ENCODE measurements at places on chromosomes 4 and X.

GRCh38 chr4:7159923-7160322 lies 32.4 kb upstream of the SORCS2 start:
- no peak for DNase-seq

- no peak for DNase-seq
Measured at GRCh38 chrX:14802943-14803710, 69.7 kb downstream of the FANCB start.

DNA sequence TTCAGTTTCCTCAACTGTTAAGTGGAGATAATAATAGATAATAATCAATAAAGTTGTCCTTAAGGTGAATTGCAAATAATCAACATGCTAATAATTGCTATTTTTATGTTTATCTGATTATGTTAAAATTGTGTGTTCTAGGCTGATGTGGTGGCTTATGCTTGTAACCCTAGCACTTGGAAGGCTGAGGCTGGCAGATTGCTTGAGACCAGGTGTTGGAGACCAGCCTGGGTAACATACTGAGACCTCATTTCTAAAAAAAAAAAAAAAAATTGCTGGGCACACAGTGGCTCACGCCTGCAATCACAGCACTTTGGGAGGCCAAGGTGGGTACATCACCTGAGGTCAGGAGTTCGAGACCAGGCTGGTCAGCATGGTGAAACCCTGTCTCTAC lies 175.2 kb downstream of the GC start:
- DNase-seq, result no peak

- DNase-seq, result no peak
Measured at GRCh38 chrX:78493180-78493579, 165.8 kb upstream of the CYSLTR1 start.

DNA sequence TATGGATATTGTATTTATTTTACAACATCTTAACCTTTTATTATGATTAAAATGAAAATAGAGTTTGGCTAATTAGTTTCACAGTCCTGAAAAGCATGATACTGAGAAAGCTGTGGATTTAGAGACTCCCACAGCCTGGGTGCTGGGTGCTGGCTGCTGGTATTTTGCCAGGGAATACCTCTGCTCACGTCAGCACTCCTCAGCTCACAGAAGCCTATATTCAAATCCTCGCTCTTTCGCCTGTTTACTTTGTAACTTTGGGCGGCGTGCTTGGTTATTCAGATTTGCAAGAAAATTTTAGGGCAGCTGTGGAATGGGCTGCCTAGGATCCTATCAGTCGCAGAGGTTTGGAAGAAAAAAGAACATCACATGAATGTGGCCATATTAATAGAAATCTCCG lies 261.8 kb downstream of the DCTD start:
- no peak for DNase-seq

- DNase-seq, result no peak
Measured at GRCh38 chr4:128558896-128559679, 250.4 kb upstream of the JADE1 start.

GRCh38 chr4:128653527-128654444 lies 155.7 kb upstream of the JADE1 start:
- no peak for DNase-seq

DNA sequence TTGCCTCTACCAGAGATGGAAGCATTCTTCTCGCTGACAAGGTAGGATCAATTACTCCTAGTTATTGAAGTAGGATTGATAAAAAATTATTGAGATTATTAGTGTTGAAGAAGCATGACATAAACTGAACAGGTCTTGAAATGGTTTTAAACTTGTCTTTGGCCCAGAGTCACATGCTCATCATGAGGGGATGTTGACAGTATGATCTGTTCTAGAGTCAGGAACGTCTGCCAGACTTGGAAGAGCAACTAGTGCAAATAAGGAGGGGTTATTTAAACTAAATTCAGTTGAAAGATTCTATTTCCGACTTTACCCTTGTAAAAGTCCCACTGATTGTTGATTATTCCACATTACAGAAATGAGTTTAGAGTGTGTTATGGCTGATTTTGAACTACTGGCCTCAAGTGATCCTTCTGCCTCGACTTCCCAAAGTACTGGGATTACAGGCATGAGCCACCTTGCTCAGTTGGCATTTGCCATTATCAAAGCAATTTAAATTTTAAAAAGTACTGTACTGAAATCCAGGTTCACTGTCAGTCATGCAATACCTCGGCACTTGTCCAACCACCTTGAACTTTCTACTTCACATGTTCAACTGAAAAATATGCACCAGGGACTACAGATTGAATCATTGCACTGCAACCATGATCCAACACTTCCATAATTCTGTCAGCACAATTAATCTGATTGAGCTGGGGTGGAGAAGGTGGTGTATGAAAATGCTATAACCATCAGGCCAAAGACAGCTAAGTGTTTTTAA lies 19.7 kb downstream of the FABP2 start:
- no peak for DNase-seq

GRCh38 chr4:14333616-14334015 lies 668.7 kb upstream of the CPEB2 start:
- DNase-seq, result no peak

GRCh38 chr4:22764183-22764582 lies 71.4 kb downstream of the GBA3 start:
- no peak for DNase-seq

- no peak for DNase-seq
Measured at GRCh38 chr4:42050516-42051249, 60.4 kb downstream of the SLC30A9 start.

- DNase-seq, result no peak
Measured at GRCh38 chr4:77619408-77619807, 13.8 kb downstream of the CXCL13 start.

GRCh38 chrX:5306654-5307121 lies 922.0 kb downstream of the NLGN4X start:
- no peak for DNase-seq

DNA sequence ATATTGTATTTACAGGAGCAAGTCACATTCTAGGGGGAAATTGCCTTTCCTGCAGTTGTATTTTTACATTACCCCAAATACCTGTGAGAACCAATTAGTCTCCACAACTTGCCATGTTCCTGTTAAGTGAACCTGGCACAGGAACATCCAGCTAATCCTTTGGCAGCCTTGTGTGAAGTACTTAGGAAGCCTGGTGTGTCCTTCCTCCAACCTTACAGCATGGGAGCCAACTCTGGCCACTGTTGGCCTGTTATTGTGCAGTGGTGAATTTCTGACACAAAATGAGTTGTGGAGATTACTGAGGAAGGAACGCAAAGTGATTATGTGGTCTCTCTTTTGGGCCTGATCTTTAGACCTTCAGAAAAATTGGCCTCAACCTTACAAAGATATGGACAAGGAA lies 238.0 kb upstream of the PITX2 start:
- no peak for DNase-seq

DNA sequence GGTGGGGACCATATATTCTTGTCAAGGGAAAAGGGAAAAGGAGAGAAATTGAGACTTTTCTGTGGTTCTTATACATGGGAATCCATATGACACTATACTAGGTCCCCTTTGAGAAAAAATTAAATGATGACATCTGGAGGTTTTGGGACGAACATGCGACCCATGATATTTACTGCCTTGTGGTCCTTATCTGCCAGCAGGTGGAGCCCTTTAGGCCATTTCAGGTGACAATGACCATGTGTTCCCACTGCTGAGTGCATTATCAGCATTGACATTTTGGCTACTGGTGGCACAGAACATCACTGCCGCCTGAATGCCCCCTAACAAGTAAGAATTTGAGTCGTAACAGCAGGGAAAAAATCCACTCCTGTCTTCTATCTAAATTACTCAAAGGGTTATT lies 843.4 kb downstream of the FSTL5 start:
- DNase-seq, result no peak

DNA sequence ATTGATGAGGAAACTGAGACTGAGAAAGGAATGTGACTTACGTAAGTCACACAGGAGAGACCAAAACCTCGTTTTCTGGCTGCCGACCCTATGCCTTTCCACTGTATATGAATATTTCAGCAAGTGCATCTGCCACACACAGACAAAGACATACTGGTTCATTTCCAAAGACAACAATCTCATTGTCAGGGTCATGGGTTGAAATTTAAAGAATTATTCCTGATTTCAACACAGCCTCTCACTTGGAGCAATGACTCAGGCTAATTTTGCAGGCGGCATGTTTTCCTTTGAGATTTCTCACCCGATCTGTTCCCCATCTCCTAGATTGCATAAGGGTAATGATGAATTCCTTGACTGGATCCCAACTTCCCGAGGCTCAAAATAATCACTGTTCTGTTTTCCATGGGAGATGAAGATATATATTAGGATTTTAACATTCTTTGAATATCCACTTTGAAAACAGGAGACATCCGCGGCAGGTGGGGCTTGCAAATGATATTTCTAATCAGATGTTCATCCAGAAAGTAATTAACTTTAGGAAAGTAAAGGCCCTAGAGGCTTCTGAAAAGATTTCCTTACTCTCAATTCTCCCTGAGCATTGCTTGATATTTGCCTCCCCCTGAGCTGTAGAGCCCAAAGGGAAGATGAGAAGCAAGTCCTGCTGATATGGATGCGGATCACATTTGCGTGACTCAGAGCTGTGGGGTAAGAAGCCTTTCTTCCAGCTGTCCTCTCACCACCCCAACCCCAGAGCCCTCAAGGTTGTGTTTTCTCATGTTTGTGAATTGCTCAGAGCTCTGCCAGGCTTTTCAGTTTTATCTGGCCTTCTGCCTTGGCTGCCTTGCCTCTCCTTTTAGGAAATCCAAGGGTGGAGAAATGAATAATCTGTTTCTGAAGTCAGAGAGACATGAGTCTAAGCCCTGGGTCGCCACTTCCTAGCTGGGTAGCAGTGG lies 361.1 kb upstream of the BOD1L1 start:
- no peak for DNase-seq

GRCh38 chr4:3285558-3286334 lies 7.1 kb upstream of the RGS12 start:
- DNase-seq, result no peak

DNA sequence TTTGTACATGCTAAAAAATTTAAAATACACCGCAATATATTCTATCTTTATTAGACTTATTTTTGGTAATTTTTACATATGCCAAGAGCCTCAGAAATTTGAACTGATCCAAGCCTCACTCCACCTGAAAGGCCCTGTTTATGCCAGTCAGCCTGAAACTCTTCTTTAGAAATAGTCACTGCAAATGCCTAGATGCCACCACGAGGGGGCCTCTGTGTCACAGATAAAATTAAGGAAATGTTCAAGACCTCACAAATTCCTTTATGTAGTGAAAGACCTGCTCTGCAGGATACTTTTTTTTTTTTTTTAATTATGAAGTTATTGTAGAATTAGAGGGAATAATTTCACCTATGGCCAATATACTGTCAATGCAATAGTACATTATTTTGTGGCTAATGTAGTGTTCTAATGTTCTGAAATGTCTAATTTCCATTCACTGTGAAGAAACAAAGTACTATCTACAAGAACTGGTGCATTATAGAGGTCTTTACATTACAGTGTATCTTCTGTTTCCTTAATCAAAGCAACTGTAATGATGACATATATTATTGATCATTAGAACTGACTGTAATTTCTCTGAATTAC lies 69.8 kb downstream of the DTHD1 start:
- DNase-seq, result peak; percentile 72

DNA sequence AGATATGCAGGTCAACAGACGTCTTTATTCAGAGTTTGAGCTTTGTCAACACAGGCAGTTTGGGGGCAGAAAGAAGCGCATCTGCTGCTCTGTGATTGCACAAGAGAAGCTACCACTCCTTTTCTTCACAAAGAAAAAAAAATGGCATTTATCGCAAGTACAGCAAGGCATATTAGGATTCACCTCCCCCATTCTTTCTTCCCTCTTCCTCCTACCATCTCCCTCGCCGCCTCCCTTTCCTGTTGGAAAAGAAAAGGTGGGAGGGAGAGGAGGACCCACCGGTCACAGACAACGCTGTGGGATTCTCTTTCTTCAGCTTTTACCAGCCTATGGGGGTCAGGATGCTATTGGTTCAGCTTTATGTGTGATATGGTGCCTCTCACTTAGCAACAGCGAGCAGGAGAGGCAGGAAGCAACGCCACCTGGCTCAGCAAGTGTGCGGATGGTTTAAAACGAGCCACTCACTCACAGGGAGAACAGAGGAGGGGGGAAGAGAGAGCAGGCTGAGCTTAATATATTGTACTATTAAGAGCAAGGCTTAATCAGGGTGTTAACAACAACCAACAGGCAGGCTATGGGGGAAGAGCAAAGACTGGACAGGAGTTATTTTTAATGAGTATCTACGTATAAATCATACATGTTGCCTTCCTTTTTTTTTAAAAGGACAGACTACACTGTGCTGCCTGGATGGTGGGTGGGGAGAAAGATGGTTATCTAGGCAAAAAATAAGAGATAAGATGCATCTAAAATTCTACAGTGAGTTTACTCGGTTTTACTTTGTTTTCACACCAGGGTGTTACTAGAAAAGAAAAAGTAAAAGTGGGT lies 104.7 kb downstream of the MAML3 start:
- DNase-seq, result peak; percentile 11

DNA sequence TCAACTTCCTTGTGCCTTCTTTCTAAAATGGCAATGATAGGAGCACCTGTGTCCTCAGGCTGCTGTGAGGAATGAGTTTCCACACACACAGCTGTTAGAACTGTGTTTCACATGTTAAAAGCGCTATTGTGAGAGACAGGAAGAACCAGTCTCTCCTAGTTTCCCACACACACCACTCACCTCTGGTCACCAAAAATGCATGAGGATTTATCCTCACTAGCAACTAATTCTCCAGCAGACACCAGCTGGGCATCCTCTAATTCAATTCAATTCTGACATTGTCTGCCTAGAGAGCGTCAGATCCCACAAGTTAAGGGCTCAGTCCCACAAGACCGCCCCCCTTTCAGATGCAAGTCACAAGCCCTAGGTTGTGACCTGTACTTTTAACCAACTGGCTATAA lies 29.0 kb upstream of the SLC2A9 start:
- DNase-seq, result no peak

DNA sequence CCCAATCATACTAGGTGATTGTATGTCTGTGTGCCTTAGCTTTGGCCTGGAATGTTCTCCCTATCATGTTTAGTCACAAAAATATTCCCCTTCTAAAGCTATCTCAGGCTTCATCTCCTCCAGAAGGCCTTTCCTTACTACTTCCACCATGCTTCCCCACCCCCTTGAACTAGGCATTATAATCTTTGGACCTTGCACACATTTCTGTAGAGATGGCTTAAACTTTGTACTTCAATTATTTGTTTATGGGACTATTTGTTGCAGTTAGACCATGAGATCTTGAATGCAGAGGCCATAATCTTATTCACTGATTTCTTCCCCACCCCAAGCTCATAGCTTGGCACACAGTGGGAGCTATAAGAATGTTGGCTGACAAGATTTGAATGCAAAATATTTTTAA lies 262.0 kb upstream of the EDA2R start:
- DNase-seq, result no peak

GRCh38 chr4:74896595-74896994 lies 36.3 kb upstream of the PARM1 start:
- DNase-seq, result no peak

Measured in activated T-cell treated with anti-CD3 and anti-CD28 coated beads for 4 hours (primary cell).